ENCODE measurements at places on chromosomes 16 and 17. TPM values are rescaled to one million over a fixed set of nuclear protein-coding genes. Genes with fewer than 3 reads are reported as not detected.

- no peak for DNase-seq
Measured at GRCh38 chr17:245611-246010, 64.2 kb upstream of the DOC2B start.

DNA sequence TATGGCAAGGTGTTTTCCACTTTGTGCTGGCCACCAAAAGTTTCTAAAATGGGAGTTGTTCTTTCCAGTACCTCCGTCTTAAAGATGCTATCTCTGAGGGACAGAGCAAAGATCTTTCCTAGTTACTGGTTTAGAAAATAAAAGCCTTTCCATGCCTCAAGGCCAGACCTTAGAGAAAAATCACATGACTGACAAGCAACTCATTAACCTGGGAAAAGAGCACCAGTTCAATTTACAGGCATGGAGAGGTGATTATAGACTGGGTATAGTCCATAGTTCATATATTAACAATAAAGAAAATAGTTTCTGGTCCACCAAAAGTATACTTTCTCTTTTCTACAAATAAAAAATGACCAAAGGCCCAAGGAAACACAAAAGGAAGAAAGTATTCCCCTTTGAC lies 230.7 kb downstream of the TOX3 start:
- DNase-seq, result no peak

- DNase-seq, result no peak
Measured at GRCh38 chr16:8961811-8962390, 1.8 kb downstream of the USP7 start.

DNA sequence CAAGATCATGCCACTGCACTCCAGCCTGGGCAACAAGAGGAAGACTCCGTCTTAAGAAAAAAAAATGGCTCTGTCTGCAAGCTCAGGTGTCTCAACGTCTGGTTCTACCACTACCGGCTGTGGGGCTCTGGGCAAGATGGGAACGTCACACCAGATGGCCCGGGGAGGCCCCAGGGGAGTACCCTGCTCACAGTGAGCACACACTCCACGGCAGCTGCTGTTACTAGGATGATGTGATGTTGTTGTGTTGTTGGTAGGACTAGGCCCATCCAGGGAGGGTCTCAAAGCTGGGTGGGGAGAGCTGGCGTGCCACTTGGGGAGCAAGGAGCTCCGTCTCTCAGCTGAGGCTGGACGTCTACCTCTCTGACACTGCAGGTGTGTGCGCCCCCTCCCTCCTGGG lies 9.4 kb upstream of the NPTX1 start:
- no peak for DNase-seq

GRCh38 chr16:11530171-11530940 lies 56.4 kb downstream of the LITAF start:
- DNase-seq, result no peak

- no peak for DNase-seq
Measured at GRCh38 chr17:37493249-37494027, 3.7 kb downstream of the DUSP14 start.

- no peak for DNase-seq
Measured at GRCh38 chr16:19991614-19992013, 82.1 kb downstream of the GPR139 start.

CCL3 gene
- total RNA-seq, result 77.2 TPM

TP53TG3F gene
- not detected for total RNA-seq

P3H4 gene
- total RNA-seq, result 2.1 TPM

FAM83G gene
- 4.7 TPM for total RNA-seq
